ENCODE measurements at places on chromosomes 3 and 15. TPM values are rescaled to one million over a fixed set of nuclear protein-coding genes. Genes with fewer than 3 reads are reported as not detected.

Gene IL1RAP
- total RNA-seq, result 42.4 TPM

Gene FOXB1
- not detected for total RNA-seq

Gene GHSR
- total RNA-seq, result not detected

Gene GALNT15
- 0.21 TPM for total RNA-seq

Gene TPRG1
- 0.24 TPM for total RNA-seq

Gene SEMA5B
- 3.4 TPM for total RNA-seq

Gene HCLS1
- total RNA-seq, result 1.9 TPM

Gene CNTN6
- total RNA-seq, result not detected

Gene ZNF80
- not detected for total RNA-seq

Gene OXTR
- 1.7 TPM for total RNA-seq
